HT1080 (cell line): ENCODE measurements at places on chromosomes 7 and 10.

GRCh38 chr7:132544999-132545398 is 31.3 kb downstream of the PLXNA4 start:
- DNase-seq, result no peak

DNA sequence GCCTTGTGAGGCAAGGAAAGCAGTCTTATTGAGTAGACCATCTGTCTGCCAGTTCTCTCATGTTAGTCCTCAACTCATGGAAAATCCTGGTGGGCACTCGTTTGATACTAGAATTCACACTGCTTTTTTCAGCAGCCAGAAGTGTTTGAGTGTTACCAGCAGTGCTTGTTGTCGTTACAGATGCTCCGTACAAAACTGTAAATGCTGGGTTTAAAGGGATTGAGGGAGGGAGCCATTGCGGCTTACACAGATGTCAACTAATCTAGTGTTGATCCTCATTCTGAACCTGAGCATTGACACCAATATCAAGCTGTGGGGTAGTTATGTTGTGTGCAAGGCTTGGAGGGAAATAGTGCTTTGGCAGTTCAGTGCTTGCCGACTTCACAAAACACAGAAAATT is 348.6 kb downstream of the AUTS2 start:
- no peak for DNase-seq

DNA sequence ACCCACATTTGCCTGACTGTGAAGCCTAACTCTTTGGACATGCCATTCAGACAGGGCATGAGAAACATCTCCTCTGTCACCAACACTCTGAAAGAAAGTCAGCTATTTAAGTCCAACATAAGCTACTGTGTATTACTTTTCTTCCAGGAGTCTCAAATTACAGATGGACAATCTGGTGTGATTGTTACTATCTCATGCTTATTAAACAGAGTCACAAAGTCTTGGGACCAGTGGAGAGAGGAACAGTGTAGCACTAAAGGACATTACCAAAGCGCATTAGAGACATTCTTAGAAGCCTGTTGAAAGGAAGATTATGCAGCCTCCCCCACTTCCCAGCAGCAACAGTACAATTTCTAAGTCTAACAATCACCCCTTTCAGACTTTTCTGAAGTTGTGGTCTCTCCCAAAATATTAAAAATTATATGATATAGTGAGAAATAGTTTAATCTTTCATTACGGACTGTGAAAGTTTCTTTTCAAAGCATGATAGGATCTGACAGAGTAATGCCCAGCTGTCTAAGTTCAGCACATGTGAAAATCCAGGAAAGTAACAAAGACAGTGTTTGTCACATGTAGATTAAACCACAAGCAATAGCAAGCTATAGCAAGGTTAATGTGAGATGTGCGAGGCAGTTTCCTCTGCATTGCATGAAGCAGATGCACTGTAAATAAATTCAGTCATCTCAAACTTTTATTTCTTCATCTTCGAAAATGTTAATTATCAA is 280.9 kb upstream of the FZD8 start:
- no peak for DNase-seq

DNA sequence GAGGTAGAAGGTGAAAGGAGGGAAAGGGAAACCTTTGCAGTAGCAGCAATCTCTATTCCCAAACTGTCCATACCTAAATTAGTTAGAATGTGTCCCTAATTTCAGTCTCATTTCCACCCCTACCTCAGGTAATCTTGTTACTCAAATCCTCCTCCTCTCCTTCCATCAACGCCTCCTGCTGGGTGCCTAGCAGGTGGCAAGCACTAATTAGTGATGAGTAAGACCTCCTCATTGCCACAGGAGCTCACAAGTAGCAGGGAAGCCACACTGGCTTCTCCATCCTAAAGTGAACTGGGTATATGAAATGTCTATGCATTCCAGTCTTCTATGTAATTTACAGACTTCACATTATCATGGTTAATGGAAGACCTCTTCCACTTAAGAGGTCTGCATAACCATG is 25.7 kb upstream of the FAM133B start:
- DNase-seq, result no peak

- no peak for DNase-seq
Measured at GRCh38 chr10:1044964-1045363, 4.0 kb downstream of the IDI1 start.

DNA sequence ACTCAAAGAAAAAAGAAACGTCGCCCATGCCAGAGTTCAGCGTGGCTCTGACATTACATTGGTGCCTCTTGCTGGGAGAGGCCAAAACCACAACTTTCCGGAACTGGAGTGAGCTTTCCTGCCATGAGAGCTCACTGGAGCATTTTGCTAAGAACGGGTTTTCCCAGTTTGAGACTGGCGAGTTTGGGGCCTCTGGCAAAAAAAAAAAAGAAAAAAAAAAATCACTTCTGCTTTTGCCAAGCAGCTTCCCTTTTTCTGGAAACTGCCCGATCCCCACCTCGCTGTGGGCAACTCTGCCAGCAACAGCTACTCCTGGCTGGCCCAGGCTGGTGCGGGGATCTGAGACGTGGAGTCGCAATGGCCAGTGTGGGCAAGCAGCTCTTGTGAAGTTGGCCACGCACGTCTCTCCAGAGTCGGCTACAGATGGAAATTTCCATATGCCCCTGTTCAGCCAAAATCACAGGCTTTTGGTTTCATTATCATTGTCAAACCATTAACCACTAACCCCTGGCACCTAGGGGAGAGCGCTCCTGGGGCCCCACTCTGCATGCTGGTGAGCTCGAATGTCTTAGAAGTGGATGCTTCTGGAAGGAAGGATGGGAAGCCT is 25.7 kb downstream of the PRKAG2 start:
- DNase-seq, result no peak

DNA sequence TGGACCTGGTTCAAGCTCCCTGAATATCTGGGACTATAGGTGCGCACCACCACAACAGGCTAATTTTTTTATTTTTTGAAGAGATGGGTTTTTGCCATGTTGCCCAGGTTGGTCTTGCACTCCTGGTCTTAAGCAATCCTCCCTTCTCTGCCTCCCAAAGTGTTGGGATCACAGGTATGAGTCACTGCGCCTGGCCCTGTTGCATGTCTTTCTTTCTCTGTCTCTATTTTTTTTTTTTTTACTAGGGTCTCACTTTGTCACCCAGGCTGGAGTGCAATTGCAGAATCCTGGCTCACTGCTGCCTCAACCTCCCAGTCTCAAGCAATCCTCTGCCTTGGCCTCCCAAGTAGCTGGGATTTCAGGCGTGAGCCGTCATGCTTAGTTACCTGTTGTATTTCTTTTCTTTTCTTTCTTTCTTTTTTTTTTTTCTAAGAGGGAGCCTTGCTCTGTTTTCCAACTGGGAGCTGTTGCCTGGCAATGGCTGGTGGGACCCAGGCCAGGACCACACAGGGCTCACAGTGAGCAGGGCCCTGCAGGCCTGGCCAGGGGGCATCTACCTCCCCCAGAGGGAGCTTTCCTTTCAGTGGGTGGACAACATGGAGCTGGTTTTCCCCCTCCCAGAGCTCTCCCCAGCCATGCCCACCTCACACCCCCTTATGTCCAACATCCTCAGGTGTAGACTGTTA is 6.0 kb downstream of the MYL7 start:
- DNase-seq, result peak; percentile 40

DNA sequence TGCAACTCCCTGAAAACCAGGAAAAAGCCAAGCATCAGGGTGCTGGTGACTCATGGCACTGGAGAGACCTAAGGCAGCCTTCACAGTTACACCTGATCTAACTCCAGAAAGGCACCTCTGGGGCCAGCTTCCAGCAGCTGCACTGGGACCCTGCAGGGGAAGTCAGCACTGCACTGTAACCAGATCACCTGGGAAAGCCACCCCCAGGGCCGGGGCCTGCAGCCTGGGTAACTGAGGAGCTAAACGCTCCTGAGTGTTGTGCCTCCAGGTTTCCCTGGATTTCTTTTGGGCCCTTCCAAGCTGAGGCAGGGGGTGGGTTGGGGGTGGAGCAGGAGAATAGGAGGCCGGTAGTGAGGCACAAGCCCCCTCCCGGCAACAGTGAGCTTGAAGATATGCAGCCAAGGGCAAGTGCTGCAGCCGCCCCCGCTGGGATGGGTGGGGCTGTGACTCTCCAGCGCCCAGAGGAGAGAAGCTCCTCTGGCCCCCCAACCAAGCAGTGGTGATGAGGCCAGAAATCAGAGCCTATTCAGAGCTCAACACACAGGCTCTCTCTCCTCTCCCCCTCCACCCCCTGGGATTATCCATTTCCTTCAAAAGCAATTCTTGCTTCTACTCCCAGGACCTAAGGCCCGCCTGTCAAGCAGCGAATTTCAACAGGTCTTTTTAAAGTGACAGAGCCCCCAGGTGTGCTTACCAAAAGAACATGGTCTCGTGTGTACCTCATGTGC is 2.6 kb downstream of the CXCL12 start:
- no peak for DNase-seq

DNA sequence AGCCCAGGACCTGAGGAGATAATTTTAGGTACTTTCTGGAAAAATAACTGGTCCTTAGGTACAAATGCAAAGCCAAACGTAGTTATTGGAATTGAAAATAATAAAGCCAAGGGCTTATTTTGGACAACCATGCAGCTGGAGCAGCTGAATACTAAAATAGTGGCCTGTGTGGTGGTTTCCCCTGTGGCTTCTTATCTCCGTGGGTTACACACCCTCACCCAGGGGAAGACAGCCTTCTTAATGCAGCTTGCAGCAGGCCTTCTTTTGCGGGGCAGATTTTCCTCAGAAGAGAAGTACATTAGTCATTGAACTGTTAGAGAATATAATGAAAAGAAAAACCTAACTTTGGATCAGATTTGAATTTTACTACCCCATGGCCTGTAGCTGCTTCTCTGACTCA is 133.5 kb downstream of the ST7 start:
- DNase-seq, result no peak

DNA sequence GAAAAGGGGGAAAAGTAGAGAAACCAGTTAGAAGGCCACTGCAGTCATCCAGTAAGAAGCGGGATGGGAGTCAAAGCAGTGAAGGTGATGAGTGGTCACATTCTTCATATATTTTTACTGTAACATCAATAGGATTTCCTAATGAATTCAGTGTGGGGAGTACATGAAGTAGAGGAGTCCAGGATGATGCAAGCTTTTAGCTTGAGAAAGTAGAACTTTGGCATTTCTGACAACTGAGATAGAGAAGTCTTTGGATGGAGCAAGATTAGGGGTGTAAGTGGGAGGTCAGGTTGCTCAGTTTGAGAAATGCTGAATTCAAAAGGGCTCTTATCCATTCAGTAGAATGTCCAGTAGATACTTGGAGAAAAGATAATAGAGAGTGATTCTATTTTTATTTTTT is 264.1 kb upstream of the DGKB start:
- DNase-seq, result no peak

DNA sequence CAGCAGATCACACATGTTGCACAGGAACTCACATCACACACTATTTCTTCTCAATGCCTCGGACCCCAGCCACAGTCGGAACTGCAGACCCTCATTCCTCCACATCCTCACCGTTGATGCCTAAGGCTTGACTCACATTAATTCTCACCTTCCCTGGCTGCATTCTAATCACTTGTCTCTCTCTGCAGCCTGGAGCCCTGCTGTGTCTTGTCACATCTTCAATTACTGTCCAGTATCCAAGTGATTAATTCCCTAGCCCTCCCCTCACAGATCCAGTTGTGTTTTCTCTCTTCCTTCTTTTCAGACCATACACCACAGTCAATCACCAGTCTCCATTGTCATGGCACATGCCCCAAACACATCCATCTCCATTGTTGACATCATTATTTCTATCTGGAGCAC is 592.4 kb upstream of the IGFBP3 start:
- DNase-seq, result no peak

- no peak for DNase-seq
Measured at GRCh38 chr10:34824870-34825269, 9.8 kb upstream of the PARD3 start.
